ENCODE measurements at places on chromosomes 11 and 22.

DNA sequence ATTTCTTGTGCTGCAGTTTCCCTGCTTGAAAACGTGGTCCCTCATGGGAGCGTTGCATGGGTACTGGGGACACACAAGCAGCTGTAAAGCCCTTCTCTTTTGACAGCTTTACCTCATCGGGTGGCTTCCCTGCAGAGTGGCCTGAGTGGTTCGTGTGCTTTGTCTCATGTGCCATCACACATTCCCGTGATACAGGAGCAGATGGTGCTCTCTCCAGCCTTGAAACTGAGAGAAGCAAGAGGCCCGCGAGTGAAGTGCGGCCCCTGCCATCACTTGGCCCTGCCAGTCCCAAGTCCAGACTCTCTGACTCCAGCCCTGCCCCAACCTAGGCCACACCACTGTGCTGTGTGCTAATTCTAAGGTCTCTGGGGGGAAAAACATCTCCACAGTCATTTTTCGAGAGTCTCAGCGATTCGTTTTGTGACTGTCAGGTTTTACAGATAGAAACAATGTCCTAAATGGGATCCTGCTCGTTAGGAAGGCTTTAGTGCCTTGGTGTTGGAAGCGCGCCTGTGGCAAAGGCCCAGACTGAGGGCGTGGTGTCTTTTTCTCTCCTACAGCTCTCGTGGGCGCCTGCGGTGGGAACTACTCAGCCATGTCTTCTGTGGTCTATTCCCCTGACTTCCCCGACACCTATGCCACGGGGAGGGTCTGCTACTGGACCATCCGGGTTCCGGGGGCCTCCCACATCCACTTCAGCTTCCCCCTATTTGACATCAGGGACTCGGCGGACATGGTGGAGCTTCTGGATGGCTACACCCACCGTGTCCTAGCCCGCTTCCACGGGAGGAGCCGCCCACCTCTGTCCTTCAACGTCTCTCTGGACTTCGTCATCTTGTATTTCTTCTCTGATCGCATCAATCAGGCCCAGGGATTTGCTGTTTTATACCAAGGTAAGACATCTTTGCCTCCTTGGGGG is 64.2 kb downstream of the KREMEN1 start:
- DNase-seq: no peak

DNA sequence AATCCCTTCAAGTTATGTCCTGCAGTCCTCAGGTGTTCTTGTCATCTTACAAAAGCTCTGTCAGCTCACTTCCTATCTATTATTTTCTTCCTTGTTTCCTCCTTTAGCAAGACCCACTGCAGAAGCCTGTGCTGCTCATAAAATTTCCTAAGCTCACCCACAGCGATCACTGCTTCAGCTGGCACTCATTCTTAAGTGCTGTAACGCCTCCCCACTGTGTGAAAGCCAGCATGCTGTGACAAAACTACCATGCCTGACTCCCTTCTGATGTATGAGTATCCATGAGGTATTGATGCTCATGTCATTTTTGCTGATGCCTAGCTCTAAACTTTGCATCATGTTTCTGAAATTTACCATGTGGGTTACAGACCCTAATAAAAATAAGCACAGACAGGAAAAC is 41.5 kb upstream of the CNTN5 start:
- DNase-seq: no peak

DNA sequence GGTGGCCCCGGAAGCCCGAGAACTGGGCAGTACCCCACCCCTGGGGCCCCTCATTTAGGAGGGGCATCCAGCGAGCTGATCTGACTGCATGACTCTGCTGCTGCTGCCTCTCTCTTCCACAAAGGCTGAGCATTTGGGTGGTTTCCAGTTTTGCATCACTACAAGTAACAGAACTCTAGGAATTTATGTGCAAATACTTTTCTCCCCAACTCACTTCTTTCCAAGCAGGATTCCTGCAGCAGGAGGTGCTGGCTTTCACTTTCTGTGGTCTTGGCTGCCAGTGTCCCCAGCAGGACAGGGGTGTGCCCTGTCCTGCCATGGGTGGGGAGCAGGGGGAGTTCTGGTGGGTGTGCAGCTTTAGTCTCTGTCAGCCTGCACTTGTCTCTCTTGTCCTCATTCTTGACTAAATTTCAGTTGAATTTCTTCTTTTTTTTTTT is 21.2 kb downstream of the UPB1 start:
- DNase-seq: no peak

GRCh38 chr11:114284914-114285313 is 11.3 kb upstream of the NNMT start:
- no peak for DNase-seq

GRCh38 chr11:69859275-69859934 is 40.2 kb upstream of the FGF3 start:
- no peak for DNase-seq

DNA sequence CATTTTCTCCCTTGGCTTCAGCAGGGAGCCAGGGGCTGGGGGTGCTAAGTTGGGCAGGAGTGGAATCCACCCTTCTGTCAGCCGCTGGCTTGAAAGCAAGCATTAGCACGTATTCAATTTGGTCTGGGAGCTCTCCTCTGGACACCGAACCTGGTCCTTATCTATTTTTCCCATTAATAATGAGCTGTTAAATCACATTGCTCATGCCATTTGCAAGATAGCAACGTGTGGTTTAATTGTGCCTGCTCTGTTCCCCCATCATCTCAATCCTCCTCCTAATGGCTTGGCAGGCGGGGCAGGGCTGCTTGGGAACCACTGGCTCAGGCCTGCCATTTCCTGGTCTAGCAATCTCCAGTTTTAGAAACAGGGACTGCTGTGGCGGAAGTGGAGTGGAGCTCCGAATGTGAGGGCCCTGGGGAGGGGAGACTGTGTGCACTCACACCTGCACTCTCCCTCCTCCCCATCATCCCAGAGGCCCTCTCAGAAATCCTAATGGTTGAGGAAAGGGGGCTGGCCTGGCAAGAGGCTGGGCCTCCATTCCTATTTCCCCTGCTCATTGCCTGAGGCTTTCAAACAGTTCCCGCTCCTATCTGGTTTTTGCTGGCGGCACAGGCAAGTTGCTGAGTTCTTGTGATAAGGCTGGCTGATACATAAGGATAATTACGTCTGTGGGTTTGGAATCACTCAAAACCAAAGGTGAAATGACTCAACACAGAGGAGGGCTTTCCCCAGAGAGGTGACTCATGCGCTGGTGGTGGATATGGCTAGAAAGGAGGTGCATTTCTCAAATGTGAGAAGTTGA is 201.2 kb upstream of the E2F8 start:
- DNase-seq: no peak

DNA sequence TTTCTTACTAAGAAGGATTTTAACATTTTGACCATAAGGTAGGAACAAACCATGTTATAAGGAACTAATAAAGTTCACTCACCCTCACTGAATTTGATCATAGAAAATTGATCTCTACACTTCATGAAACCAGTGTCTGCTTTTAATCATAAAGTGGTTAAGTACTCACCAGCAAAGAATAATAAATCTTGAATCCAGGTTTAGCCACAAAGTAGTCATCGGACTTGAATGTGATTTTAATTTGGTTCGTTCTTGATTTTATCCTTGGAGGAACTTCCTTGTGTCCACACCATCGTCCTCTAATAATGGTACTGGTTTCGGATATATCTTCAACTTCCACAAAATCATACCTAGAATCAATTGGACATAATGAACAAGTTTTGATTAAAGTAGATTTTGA is 40.5 kb upstream of the DDI1 start:
- DNase-seq: no peak

DNA sequence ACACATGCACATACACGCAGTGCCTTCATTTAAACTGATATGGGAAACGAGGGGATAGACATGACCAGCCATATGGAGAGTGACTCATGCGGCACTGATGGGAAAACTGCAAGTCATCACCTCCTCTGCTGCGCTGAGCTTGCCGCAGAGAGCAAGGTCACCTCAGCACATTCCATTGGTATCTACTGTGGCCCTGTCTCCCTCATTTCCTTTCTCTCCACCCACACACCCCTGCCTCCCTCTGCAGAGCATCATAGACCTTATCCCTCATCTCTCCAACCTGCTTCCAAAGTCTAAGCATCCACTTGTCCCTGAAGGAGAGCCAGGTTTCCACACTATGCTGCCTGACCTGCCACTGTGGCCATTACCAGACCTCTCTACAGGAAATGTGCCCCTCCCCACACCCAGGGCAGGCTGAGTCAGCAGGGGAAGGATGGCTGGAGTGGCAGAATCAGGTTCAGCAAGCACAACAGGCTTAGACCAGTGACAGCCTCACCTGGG is 116.9 kb upstream of the SNX19 start:
- DNase-seq: no peak

GRCh38 chr22:50670914-50671538 is 1.6 kb upstream of the SHANK3 start:
- no peak for DNase-seq

GRCh38 chr11:92423115-92424034 is 198.8 kb downstream of the FAT3 start:
- no peak for DNase-seq

GRCh38 chr11:69468911-69469885 is 12.3 kb upstream of the LINC01488 start:
- no peak for DNase-seq

GRCh38 chr11:61947486-61948210 is 2.5 kb upstream of the BEST1 start:
- DNase-seq: peak; percentile 28

DNA sequence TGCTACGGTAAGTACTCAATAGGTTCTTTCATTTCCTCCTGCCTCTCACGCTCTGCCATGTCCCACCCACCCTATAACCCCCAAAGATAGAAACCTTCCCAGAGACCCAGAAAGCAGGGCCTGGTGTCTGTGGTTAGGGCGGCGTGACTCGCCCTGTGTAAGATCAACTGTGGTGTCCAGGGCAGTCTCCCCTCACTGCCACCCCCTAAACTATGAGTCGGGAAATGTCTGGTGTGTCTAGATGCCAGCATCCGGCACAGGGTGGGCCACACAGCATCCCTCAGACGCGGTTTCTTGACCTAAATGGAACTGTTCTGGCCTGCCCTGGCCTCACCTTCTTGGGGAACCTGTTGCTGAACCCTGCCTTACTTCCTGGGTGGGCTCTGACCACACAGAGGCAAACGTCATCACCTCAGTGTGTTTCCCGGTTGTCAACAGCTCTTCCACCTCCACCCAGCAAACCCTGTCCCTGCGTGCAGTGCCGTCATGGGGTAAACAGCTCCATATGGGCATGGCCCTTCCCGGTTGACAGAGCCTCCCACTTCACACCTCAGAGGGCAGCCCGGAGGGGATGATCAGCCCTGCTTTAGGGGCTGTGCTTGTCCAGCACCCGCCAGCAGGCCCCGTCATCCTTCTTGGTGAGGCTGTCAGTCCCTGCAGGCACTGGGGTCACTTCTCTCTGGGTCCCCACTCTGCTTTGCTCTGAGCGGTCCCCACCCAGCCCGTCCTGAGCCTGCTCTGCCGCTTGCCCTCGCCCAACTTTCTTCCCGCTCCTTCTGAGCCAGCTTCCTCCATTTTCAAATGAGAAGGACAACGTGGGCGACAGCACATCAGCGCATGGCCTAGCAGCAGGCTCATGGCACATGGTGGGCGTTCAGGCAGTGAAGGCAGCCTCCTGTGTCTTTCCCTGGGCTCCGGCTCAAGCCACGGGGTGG is 6.0 kb downstream of the WNT11 start:
- no peak for DNase-seq

DNA sequence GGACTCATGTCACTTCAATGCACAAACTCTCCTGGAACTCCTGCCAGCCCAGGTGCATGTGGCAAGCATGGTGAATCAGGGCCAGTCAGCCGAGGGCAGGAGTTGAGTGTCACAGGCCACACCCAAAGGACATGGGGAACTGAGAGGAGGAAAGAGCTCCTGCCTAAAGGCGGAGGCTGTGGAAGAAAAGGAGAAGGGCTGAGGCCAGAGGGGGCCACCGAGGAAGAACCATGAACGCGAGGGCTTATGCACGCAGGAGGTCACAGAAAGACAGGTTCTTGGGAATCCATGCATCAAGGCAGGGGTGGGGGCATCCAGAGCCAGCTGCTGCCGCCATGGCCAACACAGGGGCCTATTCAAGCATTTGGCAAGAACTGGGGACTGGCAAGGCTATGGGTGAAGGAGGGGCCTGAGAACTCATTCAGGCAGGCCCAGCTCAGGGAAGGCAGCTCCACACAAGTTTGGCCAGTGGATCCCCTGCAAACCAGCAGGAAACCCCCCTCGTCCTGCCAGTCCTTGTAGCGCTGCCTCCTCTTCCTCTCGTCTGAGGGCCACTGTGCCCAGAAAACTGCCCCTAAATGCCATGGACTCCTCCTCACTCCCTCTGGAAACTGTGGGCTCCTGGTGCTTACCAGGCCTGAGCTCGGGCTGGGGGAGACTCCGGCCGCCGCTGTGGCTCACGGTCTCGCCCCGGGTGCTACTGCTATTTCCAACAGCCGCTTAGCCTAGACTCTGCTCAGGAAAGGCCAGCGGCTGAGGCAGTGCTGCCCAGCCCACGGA is 15.4 kb downstream of the PPM1F start:
- DNase-seq: no peak

DNA sequence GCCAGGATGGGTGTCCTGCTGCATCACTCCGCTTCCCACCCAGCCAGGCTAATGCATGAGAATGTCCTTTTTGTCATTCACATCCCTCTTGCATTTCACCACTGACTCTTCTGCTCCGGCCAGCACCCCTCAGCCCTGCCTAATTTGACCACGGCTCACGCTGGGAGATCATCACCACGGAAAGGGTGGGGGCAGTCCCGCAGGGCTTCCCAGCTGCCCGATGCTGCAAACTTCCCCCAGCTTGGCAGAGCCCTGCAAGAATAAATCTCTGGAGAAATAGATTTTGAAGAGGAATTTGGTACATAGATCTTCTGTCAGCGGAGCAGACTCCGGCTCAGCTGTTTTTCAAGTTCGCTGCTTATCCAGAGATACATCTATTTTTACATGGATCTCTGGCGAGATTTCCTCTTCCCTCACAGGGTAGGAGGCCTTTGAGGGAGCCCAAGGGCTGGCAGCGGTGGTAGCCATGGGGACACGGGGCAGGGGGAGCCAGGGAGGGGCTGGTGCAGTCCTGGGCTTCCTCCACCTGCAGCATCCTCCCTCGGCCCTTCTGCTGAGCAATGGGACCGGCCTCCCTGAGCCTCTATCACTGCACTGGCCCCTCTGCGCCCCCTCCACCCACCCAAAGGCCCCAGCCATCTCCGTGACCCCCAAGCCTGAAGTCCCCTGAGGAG is 62.6 kb downstream of the BUD13 start:
- no peak for DNase-seq

DNA sequence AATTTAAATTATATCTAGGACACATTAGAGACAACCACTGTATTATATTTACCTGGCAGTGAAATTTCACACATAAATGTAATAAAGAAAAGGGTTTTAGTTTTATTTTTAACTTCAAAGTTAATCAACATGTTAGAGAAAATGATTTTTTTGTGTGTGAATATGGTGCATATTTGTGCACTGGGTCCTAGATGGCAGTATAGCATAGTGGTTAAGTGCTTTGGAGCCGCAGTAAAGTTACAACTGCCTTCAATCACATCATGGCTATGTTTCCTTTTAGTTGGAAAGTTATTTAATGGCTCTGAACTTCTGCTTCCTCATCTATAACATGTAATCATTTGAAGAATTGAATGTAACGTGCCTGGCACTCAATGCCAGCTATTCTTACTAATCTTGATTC is 108.9 kb upstream of the DDI1 start:
- no peak for DNase-seq

GRCh38 chr11:107014871-107015270 is 3.4 kb downstream of the GUCY1A2 start:
- DNase-seq: no peak
